ENCODE measurements at places on chromosomes 6 and 20. TPM values are rescaled to one million over a fixed set of nuclear protein-coding genes. Genes with fewer than 3 reads are reported as not detected.

The GRM4 gene
- total RNA-seq, result 4.9 TPM

The NOL4L gene
- 8.5 TPM for total RNA-seq

The RAET1L gene
- not detected for total RNA-seq

The SEMG1 gene
- not detected for total RNA-seq

The LCA5 gene
- 18.8 TPM for total RNA-seq

All from G401 (cell line).